ENCODE measurements at places on chromosomes 1 and 21. TPM values are rescaled to one million over a fixed set of nuclear protein-coding genes. Genes with fewer than 3 reads are reported as not detected.

Gene CACNA1S
- total RNA-seq: 0.07 TPM

Gene CADM3
- 165 TPM for total RNA-seq

Gene ELAVL4
- total RNA-seq: 477 TPM

DNA sequence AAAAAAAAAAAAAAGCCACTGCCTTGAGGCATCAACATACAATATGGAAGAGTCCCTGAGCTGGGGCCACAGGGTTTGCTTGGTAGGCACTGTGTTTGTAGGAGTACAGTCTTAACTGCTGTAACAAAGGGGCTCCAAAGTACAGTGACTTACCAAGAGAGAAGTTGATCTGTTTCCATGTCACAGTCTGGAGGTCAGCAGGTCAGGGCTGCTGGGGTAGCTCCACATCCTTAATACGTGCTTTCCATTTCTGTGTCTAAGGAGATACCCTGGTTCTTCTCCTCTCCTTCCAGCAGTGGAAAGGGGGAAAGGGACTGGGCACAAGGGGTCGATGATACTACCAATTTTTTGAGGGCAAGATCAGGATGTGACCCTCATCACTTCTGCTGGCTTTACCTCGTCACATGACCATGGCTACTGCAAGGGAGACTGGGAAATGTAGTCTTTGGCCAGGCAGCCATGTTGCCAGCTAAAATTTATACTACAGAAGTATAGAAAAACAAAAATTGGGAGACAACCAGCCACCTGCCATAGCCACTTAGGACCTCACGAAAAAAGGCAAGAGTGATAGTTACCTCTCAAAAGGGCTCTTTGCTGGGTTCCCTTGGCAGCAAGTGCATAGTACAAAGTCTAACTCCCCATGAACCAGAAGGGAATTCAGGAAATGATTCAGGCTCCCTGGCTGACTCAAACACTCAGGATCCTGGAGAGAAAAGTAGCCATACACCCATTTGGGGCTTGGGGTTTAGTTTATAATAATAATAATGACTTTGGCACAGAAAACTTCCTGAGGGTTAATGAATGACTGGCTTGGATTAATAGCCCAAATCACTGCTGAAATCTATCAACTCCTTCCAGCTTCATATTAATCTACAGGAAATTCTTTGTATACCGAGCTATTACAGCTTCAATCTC is 52.7 kb upstream of the ATP5PO start:
- H3K36me3 ChIP-seq: peaks cover 3% of the 10 kb centered on the region
- no peak overlapping the region for H3K4me3 ChIP-seq
- no peak for DNase-seq
- peak overlapping the region; percentile 19 for H3K27ac ChIP-seq

Gene OR2T11
- total RNA-seq: not detected

Gene CRP
- not detected for total RNA-seq

- peaks cover 23% of the 10 kb centered on the region for H3K4me1 ChIP-seq
- no peaks in the 10 kb centered on the region for H3K36me3 ChIP-seq
- H3K4me3 ChIP-seq: no peak overlapping the region
- DNase-seq: no peak
- H3K27me3 ChIP-seq: peaks cover 4% of the 10 kb centered on the region
Observed at GRCh38 chr21:42266971-42267556, 48.1 kb downstream of the ABCG1 start.

- no peaks in the 10 kb centered on the region for H3K4me1 ChIP-seq
- no peak overlapping the region for H3K4me3 ChIP-seq
- no peak overlapping the region for H3K27ac ChIP-seq
- no peaks in the 10 kb centered on the region for H3K27me3 ChIP-seq
- peaks cover 4% of the 10 kb centered on the region for H3K36me3 ChIP-seq
Observed at GRCh38 chr1:51288578-51288977, 41.8 kb downstream of the TTC39A start.

Gene CD1E
- not detected for total RNA-seq

Gene CYP4Z1
- total RNA-seq: not detected

DNA sequence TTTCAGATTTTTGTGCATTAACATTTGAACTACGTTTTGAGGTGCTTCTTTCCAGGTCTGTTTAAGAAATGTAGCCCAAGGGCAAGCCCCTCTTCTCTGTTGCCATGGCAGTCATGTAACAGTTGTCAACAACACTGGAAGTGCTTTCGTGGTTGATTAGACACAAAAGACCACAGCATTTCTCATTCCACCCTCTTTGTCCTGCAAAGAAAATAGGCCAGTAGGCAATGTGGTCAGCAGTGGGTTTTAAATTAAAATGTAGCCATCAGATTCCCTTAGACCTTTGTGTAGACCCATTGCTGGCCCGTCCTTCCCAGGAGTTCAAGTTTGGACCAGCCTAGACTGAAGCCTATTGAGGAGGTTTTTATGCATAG is 35.4 kb downstream of the VANGL1 start:
- H3K4me3 ChIP-seq: no peak overlapping the region
- H3K36me3 ChIP-seq: no peaks in the 10 kb centered on the region
- H3K4me1 ChIP-seq: peaks cover 5% of the 10 kb centered on the region
- no peak overlapping the region for H3K27ac ChIP-seq
- H3K27me3 ChIP-seq: peaks cover 3% of the 10 kb centered on the region
- DNase-seq: no peak

Gene KCNE1
- 1.6 TPM for total RNA-seq

GRCh38 chr1:59137276-59137615 is 159.6 kb upstream of the FGGY start:
- H3K4me1 ChIP-seq: peaks cover 4% of the 10 kb centered on the region
- no peaks in the 10 kb centered on the region for H3K36me3 ChIP-seq
- no peak overlapping the region for H3K27ac ChIP-seq
- no peak for DNase-seq
- peaks cover 4% of the 10 kb centered on the region for H3K27me3 ChIP-seq
- no peak overlapping the region for H3K4me3 ChIP-seq

DNA sequence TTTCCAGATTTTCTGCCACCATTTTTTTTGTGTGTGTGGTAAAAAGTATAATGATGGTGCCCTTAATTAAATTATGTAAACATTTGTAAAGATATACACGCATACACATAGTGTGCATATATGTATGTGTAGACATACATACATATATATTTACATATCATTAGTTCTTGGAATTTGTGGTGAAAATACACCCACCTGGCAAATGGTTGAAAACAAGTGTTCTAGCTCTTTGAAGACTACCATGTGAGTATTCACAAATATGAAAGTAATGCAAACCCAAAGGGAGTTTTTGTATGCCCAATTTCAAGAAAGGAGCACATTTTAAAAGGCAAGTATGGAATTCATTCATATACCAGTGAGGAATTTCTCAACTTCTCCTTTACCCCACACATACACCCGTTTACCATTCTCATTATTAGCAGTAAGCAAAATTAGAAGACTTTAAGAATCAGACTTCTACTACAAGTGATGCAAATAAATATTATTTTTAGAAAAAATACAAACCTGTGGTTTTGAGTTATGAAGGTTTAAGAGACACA is 8.0 kb downstream of the RABGAP1L start:
- no peaks in the 10 kb centered on the region for H3K4me1 ChIP-seq
- no peaks in the 10 kb centered on the region for H3K36me3 ChIP-seq
- DNase-seq: no peak
- H3K27me3 ChIP-seq: no peaks in the 10 kb centered on the region
- H3K27ac ChIP-seq: no peak overlapping the region

- peaks cover 8% of the 10 kb centered on the region for H3K4me1 ChIP-seq
- H3K27ac ChIP-seq: no peak overlapping the region
- no peak for DNase-seq
- no peak overlapping the region for H3K4me3 ChIP-seq
- H3K27me3 ChIP-seq: no peaks in the 10 kb centered on the region
- H3K36me3 ChIP-seq: no peaks in the 10 kb centered on the region
Observed at GRCh38 chr1:165418195-165418594, 26.7 kb downstream of the RXRG start.

DNA sequence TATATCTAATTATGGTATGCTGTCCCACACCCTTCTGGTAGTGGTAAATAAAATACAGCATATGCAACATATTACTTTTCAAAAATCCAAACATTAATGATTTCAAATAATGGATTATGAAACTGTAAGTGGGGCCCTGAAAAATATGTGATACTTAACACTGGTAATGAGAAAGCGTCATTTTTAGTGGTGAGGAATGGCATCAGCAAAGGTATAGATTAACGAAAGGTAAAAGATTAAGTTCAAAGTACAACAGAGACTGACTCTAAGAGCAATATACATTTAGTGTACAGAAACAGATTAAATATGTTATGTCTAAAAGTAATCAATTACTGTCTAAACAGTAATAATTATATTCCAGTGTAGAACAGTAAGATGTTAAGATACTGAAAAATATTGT is 194.1 kb downstream of the COL24A1 start:
- no peaks in the 10 kb centered on the region for H3K36me3 ChIP-seq
- H3K27me3 ChIP-seq: no peaks in the 10 kb centered on the region
- H3K4me1 ChIP-seq: no peaks in the 10 kb centered on the region

GRCh38 chr1:225534135-225534534 is 106.3 kb upstream of the LBR start:
- no peak overlapping the region for H3K27ac ChIP-seq
- no peak overlapping the region for H3K4me3 ChIP-seq
- H3K27me3 ChIP-seq: peaks cover 2% of the 10 kb centered on the region
- H3K4me1 ChIP-seq: peaks cover 33% of the 10 kb centered on the region
- DNase-seq: no peak
- no peaks in the 10 kb centered on the region for H3K36me3 ChIP-seq

DNA sequence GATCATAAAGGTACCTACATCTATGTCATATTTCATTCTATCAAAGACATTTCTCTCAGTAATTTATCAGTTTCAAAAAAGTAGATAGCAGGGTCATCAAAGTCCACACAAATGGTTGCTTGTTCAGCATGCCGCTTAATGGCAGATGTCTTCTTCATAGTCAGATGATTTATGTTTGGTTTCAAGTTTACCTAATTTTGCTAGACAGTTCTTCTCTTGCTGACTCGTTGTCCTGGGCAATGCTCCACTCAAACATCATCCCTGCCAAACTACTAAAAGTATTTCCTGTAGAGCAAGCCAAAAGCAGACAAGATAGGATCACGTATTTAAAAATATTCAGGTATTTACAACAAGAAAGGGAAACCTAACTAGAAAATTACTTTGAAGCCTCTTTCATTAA is 13.6 kb downstream of the NUP210L start:
- H3K4me3 ChIP-seq: no peak overlapping the region
- H3K4me1 ChIP-seq: no peaks in the 10 kb centered on the region
- H3K27me3 ChIP-seq: no peaks in the 10 kb centered on the region
- DNase-seq: no peak

Gene PLEKHA6
- total RNA-seq: 72.7 TPM

DNA sequence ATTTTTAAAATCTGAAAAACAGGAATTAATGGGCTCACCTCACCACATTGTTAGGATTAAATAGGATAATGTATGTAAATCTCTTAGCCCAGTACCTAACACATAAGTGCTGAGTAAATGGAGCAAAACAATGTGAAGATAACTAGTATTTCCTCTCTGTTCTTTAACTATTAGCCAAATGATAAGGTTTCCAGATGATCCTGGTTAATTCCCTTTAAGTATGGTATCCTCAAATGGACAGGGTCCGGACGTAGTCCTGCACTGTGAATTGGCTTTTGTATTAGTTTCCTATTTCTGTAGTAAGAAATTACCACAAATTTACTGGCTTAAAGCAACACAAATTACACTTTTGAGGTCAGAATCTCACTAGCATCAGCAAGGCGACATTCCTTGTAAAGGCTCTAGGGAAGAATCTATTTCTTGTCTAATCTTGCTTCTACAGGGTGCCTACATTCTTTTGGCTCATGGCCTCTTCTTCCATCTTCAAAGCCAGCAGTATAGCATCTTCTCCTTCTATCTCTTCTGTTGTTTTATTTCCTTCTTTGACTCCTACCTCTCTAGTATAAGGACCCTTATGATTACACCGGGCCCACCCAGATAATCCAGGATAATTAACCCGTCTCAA is 17.1 kb downstream of the SCAF4 start:
- no peaks in the 10 kb centered on the region for H3K36me3 ChIP-seq
- no peak for DNase-seq
- no peak overlapping the region for H3K27ac ChIP-seq
- no peak overlapping the region for H3K4me3 ChIP-seq
- H3K4me1 ChIP-seq: peaks cover 15% of the 10 kb centered on the region

DNA sequence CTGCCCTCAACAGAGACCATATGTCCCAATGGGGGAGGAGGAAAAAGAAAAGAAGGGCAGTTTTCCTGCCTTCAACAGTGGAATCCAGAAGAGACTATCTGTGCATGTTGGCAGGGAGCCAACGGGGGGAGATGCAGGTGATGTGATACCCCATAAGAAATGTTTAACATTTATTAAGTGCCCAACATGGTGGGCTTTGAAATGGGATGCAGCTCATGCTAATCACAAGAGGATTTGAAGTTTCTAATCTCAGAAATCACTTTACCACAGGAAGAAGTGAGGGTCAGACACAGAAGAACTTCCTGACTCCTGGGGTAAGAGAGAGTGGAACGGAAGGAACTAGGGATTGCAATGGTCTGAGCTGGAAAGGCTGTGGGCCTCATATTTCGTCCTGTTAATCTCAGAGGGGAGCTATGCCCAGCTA is 16.2 kb downstream of the CSRP1 start:
- no peak for DNase-seq
- H3K4me3 ChIP-seq: no peak overlapping the region
- no peak overlapping the region for H3K27ac ChIP-seq
- H3K27me3 ChIP-seq: no peaks in the 10 kb centered on the region

- DNase-seq: no peak
- H3K27me3 ChIP-seq: no peaks in the 10 kb centered on the region
- no peak overlapping the region for H3K27ac ChIP-seq
Observed at GRCh38 chr1:241390526-241390925, 33.5 kb upstream of the RGS7 start.

DNA sequence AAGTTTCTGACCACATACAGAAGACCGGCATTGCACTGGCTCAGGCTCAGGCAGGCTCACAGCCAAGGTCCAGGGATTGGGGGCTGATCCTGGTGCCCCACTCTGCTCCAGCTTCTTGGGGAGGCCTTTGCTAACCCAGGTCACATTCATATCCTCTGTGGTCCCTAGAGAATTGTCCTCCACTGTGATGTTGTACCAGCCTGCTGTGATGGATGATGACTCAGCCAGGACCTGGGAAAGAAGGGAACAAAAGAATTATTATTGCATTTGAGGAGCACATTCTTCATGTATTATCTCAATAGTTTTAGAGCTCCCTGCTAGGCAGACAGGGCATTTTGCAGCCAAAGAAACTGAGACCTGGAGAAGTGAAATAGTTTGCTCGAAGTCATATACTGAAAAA is 114.3 kb upstream of the ETV3 start:
- H3K4me1 ChIP-seq: no peaks in the 10 kb centered on the region
- no peak for DNase-seq
- H3K27ac ChIP-seq: no peak overlapping the region
- peaks cover 3% of the 10 kb centered on the region for H3K27me3 ChIP-seq
